ENCODE measurements at places on chromosomes 11 and 22. TPM values are rescaled to one million over a fixed set of nuclear protein-coding genes. Genes with fewer than 3 reads are reported as not detected.

DNA sequence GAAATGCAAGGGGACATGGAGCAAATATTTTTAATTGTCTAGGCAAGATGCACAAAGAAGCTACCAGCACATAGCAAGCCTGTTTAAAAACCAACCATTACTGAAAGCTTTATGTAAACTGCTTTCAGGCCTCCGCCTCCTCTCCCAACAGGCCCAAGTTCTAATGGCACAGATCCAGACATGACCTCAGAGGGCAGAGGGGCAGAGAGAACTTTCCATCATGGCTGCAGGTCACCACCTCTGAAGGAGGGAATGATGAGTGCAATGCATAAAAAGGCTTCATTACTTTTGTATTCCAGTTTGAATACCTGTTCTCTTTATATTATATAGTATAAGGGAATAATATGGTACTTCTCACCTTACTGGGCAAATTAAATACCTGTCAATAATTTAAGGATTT lies 15.2 kb downstream of the DDX17 start:
- no peak for DNase-seq

GRCh38 chr11:132501356-132501755 lies 1030.9 kb downstream of the OPCML start:
- no peak for DNase-seq

DNA sequence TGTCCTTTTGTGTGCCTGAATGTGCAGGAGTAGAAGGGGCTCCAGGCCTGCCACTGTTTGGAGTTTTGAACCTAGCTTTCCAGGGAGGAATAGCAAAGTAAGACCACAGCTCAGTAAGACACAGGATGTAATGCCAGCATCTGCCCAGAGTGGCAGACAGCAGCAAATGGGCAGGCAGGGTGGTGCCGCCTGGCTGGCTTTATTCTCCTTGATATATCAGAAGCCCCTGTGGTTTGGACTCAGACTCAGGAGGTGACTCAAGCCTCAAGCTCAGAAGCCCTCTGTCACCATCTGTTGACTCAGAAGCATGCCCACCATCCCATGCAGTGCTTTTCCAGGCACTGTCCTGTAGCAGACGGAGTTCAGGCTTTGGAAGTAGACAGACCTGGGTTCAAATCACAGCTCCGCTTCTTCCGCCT lies 72.7 kb upstream of the TTC12 start:
- no peak for DNase-seq

DNA sequence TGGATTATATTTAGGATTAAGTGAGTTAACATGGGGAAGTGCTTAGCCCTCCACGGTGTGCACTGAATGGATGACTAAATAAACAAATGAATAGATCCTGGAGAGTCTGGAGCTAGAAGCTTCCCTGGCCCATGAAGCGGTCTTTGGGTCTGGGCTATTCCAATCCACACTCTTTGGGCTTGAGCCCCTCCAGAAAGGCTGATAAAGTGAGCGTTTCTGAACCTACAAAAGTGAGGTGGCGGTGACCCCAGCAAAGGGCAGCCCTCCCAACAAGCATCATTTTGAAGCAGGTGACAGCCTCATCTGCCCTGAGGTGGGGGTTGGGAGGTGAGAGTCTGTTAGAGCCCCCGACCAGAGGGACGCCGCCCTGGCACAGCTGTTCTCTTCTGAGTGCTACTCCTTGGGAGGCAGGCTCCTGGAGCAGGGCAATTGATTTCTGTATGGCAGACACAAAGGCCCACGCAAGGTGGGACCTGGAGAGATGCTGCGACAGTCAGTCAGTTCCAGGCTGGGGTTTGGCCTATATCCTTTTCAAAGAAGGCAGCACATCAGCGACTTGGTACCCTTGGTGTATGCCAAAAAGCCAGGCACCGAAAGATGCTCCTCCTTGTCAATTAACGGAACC lies 157.8 kb downstream of the CACNA1I start:
- no peak for DNase-seq

DNA sequence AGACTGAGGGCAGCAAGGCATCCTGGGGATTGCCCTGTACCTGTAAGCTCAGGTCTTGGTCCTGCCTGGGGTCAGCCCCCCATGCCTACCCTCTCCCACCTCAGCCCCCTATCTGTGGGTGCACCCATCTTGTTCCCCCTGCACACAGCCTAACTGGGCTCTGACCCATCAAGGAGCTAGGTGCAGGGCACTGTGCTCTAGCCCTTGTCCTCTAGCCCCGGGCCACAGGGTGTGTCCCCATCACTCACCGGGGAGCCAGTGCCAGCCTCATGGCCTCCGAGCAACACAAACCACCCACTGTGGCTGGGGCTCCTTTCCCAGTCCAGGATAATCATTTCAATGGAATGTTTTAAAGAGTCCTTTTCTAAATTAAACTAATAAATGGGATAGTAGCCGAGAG lies 293.9 kb upstream of the PLET1 start:
- DNase-seq = no peak

DNA sequence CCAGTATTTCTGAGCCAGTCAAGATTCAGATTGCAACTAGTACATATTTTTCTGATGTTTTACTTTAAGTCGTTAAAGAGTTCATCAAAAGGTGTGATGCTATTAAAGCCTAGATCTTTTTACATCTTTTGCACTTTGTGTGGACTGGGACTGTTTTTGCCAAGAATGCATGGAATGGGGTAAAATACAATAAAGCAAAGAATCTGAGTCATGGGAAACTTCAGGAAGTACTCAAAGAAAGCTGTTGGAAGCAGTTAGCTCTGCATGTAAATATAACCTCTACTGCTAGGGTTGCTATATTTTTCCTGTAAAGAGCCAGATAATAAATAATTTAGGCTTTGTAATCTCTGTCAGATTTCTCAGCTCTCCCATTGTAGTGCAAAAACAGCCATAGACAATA lies 20.9 kb downstream of the ATXN10 start:
- DNase-seq = no peak

- no peak for DNase-seq
These were observed 395.7 kb downstream of the MN1 start for GRCh38 chr22:27405672-27406388.

- no peak for DNase-seq
These were observed 34.9 kb upstream of the PCF11 start for GRCh38 chr11:83122050-83122449.

TNRC6B gene
- polyA plus RNA-seq = 16.7 TPM

YAP1 gene
- 191 TPM for polyA plus RNA-seq

Measured in renal pelvis (tissue), 12 donors.